Hepatocyte (in vitro differentiated cells): ENCODE measurements at places on chromosomes 12 and 14. TPM values are rescaled to one million over a fixed set of nuclear protein-coding genes. Genes with fewer than 3 reads are reported as not detected.

- H3K27me3 ChIP-seq, result no peaks in the 10 kb centered on the region
- no peak overlapping the region for H3K4me3 ChIP-seq
- DNase-seq, result peak; percentile 81
- peaks cover 13% of the 10 kb centered on the region for H3K4me1 ChIP-seq
Observed at GRCh38 chr12:64083285-64084210, 138.5 kb downstream of the KICS2 start.

GRCh38 chr14:104134061-104134965, 4.1 kb upstream of the KIF26A start:
- peaks cover 32% of the 10 kb centered on the region for H3K4me1 ChIP-seq
- no peak overlapping the region for H3K4me3 ChIP-seq
- no peak for DNase-seq
- H3K36me3 ChIP-seq, result no peaks in the 10 kb centered on the region
- peaks cover 40% of the 10 kb centered on the region for H3K27me3 ChIP-seq
- H3K27ac ChIP-seq, result no peak overlapping the region

- no peak for DNase-seq
- no peaks in the 10 kb centered on the region for H3K36me3 ChIP-seq
- no peak overlapping the region for H3K27ac ChIP-seq
- H3K4me3 ChIP-seq, result no peak overlapping the region
Observed at GRCh38 chr14:89201645-89202044, 215.4 kb downstream of the FOXN3 start.

DNA sequence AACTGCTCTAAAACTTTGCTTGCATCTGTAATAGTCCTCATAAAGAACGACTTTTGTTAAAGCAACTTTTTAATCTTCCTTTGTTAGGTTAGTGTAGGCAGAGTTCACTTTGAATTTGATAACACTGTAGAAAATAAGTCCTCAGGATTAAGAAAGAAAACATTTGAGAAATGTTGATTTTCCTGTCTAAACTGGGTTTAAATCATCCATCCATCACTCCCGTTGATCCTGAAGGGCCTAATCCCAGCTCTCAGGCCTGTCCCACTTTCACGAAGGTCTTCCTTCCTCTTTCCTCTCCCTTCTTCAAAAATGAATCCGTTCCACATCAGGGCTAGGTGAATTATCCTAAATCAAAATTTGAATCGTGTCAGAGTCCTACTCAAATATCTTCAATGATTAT, 36.9 kb downstream of the SLC2A14 start:
- H3K4me3 ChIP-seq, result no peak overlapping the region
- H3K4me1 ChIP-seq, result no peaks in the 10 kb centered on the region
- no peaks in the 10 kb centered on the region for H3K27me3 ChIP-seq
- no peaks in the 10 kb centered on the region for H3K36me3 ChIP-seq
- DNase-seq, result no peak

DNA sequence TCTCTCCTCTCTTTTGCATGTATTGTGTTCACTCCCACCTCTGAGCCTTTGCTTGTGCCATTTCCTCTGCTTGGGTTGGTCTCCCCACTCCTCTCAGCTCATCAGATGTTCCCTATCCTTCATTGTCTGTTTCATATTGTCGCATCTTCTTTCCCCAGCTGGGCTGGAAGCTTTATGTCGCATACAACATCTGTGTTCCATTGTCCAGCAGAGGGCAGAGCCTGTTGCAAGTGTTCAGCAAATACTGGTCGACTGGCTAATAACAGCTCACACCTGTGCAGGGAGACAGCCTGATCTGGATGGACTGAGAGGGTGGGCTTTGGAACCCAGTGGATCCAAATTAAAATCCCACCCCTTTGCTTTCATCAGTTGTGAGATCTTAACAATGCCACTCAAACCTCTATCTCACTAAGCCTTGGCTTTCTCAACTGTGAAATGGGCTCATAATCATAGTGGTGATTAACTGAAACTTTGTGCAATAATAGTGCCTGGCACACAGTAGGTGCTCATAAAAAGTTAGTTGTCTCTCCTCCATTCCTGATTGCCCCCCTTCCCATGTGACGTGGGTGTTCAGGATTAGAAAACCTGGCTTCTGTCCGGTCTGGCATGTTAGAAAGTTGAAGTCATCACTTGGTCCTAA, 75.8 kb downstream of the RIN3 start:
- DNase-seq, result peak; percentile 34
- H3K27me3 ChIP-seq, result no peaks in the 10 kb centered on the region
- H3K4me1 ChIP-seq, result peaks cover 7% of the 10 kb centered on the region
- H3K4me3 ChIP-seq, result no peak overlapping the region
- H3K27ac ChIP-seq, result no peak overlapping the region

GRCh38 chr14:29752221-29752923, 175.3 kb downstream of the PRKD1 start:
- H3K27ac ChIP-seq, result no peak overlapping the region
- DNase-seq, result no peak
- H3K36me3 ChIP-seq, result no peaks in the 10 kb centered on the region
- no peaks in the 10 kb centered on the region for H3K4me1 ChIP-seq

- H3K36me3 ChIP-seq, result no peaks in the 10 kb centered on the region
- no peak overlapping the region for H3K4me3 ChIP-seq
- DNase-seq, result no peak
- H3K27me3 ChIP-seq, result no peaks in the 10 kb centered on the region
Observed at GRCh38 chr14:24956104-24956503, 93.8 kb downstream of the STXBP6 start.

- no peaks in the 10 kb centered on the region for H3K4me1 ChIP-seq
- no peak overlapping the region for H3K27ac ChIP-seq
- no peaks in the 10 kb centered on the region for H3K36me3 ChIP-seq
- no peak for DNase-seq
Observed at GRCh38 chr14:66239589-66239988, 246.6 kb upstream of the CCDC196 start.

GRCh38 chr14:21073921-21074320, 3.8 kb downstream of the ARHGEF40 start:
- no peaks in the 10 kb centered on the region for H3K36me3 ChIP-seq
- no peak for DNase-seq
- no peaks in the 10 kb centered on the region for H3K27me3 ChIP-seq

DNA sequence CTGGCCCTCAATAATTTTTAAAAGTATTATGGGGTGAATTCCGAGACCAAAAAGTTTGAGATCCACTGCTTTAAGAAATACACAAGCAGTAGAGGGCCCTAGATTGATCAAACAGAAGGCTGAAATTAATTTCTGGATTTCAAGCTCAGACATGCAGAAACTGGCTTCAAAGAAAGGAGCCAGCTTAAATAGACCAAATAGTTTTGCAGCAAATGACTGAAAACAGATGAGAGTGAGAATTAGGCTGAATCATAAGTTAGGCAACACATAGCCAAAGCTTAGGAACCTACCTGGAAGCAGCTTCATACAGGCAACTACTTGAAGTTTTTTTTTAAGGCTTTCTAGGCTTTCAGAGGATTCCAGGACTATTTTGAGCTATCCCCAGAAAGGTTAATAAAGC, 12.4 kb downstream of the ATF7 start:
- H3K4me1 ChIP-seq, result no peaks in the 10 kb centered on the region
- no peak overlapping the region for H3K4me3 ChIP-seq
- H3K27ac ChIP-seq, result no peak overlapping the region
- no peaks in the 10 kb centered on the region for H3K36me3 ChIP-seq

DNA sequence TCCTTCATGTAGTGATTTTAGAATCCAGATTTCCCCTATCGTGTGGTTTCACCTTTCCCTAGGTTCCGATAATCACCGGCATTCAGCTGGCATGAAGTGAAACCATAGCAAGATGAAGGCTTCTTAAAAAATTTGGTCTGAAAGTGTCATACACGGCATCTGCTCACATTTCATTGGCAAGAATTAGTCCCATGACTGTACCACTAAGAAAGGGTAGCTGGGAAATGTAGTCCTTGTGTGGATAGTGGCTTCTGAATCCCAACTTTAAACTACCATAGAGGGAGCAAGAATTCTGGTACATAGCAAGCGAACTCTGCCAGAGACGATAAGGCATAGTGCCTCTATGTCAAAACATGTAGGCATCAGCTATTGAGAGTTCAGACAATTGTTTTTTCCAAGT, 360.1 kb upstream of the TBX3 start:
- no peaks in the 10 kb centered on the region for H3K27me3 ChIP-seq
- H3K27ac ChIP-seq, result no peak overlapping the region

- H3K4me1 ChIP-seq, result peaks cover 20% of the 10 kb centered on the region
- DNase-seq, result no peak
- no peak overlapping the region for H3K27ac ChIP-seq
- no peaks in the 10 kb centered on the region for H3K27me3 ChIP-seq
Observed at GRCh38 chr12:89211456-89211855, 140.8 kb downstream of the DUSP6 start.

DNA sequence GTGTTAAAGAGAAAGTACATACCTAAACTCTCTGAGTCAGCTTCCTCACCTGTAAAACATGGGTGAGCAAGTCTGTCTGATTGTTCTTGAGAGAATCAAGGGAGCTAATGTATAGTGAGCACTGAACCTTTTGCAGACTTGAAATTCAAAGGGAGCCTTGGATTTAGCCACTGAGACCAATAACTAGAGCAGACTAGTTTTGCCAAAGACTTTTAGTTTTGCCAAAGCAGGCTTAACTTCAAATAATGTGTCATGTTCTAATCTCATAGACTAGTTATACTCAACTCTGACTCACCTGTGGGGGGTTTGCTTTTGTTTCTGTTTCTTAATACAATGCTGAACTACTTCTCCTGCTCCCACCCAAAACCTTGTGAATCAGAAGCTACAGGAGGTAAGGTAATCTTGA, 123.7 kb downstream of the SLC25A21 start:
- DNase-seq, result no peak
- no peaks in the 10 kb centered on the region for H3K36me3 ChIP-seq
- H3K27me3 ChIP-seq, result no peaks in the 10 kb centered on the region
- no peak overlapping the region for H3K4me3 ChIP-seq

DNA sequence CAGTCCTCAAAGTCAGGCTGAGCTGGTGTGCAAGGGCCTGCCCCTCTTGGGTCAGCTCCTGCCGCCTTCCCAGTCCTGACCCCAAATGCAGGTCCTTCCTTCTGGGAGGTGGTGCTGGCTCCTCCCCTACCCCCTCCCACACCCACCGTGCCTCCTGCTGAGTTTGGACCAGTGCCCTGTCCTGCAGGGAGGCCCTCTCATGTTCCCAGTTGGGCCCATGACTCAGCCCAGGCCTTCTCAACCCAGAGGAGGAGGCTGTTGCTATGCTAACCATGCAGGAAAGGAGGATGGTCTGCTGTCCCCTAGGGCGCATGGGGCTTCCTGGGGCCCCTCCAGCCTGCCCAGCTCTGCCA, 4.4 kb downstream of the ZBTB42 start:
- DNase-seq, result no peak
- peaks cover 11% of the 10 kb centered on the region for H3K4me1 ChIP-seq
- H3K4me3 ChIP-seq, result no peak overlapping the region
- no peaks in the 10 kb centered on the region for H3K36me3 ChIP-seq

DNA sequence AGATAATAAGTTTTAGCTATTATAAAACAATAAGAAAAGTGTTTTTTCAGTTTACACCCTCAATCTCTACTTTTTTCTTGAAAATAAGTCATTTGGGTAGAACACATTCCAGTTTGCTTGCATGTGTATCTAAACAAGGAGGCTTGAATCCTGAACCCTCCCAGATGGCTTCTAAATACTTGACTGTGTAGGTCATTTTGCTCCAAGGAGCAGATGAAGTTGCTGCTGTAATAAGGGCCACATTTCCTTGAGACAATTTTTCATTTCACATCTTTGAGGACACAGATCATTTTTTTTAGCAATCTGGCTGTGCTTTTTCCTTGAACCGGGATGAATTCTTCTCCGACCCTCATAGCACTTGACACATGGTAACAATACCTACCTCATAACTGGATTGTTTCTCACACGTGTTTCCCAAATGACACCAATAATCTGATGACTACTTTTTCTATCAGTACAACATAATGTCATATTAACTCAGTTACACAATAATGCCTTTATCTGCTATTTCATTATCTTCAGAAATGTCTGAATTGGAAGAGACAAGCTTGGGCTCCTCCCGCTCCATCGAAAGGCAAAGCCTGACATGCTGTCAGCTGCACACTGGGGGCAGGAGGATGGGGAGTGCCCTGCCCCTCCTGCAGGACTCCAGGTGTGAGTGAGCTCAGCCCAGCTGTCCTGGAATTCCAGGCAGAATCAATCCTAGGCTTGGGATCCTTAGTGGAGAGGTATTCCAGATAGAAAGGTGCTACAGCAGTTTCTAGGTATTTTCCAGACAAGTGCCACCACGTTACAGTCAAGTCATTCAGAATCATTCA, 30.9 kb downstream of the GPHB5 start:
- H3K4me1 ChIP-seq, result no peaks in the 10 kb centered on the region
- H3K27ac ChIP-seq, result no peak overlapping the region
- no peak for DNase-seq
- H3K4me3 ChIP-seq, result no peak overlapping the region

GRCh38 chr12:16330560-16330959, 16.9 kb upstream of the MGST1 start:
- no peak overlapping the region for H3K27ac ChIP-seq
- DNase-seq, result no peak
- H3K4me1 ChIP-seq, result peaks cover 3% of the 10 kb centered on the region

DNA sequence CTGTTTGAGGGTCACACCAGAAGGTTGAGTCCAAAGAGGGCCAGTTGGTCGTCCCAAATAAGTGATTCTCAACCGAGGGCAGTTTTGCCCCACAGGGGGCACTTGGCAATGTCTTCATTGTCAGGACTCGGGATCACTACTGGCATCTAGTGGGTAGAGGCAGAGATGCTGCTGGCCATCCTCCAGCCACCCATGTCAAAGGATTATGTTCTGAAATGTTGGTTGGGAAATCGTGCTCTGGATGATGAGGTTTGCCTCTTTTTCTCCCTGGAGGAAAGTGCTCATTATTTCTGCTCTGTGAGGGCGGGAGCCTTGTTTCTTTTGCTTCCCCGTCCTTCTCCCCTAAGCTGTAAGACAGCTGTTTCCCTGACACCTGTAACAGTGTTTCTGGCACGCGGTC, 3.6 kb downstream of the ZNF839 start:
- H3K27me3 ChIP-seq, result no peaks in the 10 kb centered on the region
- H3K4me1 ChIP-seq, result peaks cover 15% of the 10 kb centered on the region
- no peaks in the 10 kb centered on the region for H3K36me3 ChIP-seq
- peak overlapping the region; percentile 95 for H3K27ac ChIP-seq
- DNase-seq, result peak; percentile 75

- no peaks in the 10 kb centered on the region for H3K36me3 ChIP-seq
- H3K4me1 ChIP-seq, result no peaks in the 10 kb centered on the region
- no peak overlapping the region for H3K27ac ChIP-seq
- no peaks in the 10 kb centered on the region for H3K27me3 ChIP-seq
- H3K4me3 ChIP-seq, result no peak overlapping the region
- DNase-seq, result no peak
Observed at GRCh38 chr14:67031920-67032774, 157.1 kb upstream of the GARIN2 start.

- H3K4me1 ChIP-seq, result no peaks in the 10 kb centered on the region
- no peak overlapping the region for H3K4me3 ChIP-seq
- no peaks in the 10 kb centered on the region for H3K27me3 ChIP-seq
- DNase-seq, result no peak
- H3K27ac ChIP-seq, result peak overlapping the region; percentile 8
Observed at GRCh38 chr12:92445253-92446082, 257.3 kb upstream of the PLEKHG7 start.

BCL11B gene
- total RNA-seq, result 1.8 and 3.2 TPM in 2 replicates

LPAR5 gene
- 0.60 and 1.0 TPM in 2 replicates for total RNA-seq

TAS2R19 gene
- total RNA-seq, result 4.4 and 7.4 TPM in 2 replicates

CIROP gene
- total RNA-seq, result not detected in 2 replicates

CCDC88C gene
- 4.7 and 11.3 TPM in 2 replicates for total RNA-seq

GAPDH gene
- total RNA-seq, result 1,719 and 1,827 TPM in 2 replicates

SFSWAP gene
- total RNA-seq, result 15.9 and 25.1 TPM in 2 replicates

TCTN2 gene
- 4.4 and 4.7 TPM in 2 replicates for total RNA-seq

NYNRIN gene
- 41.7 and 56.5 TPM in 2 replicates for total RNA-seq

KRT76 gene
- not detected in 2 replicates for total RNA-seq

KCNMB4 gene
- 4.6 and 9.2 TPM in 2 replicates for total RNA-seq

LALBA gene
- not detected in 2 replicates for total RNA-seq

ADAM20 gene
- total RNA-seq, result 0.08 and 0.30 TPM in 2 replicates

CPM gene
- 26.8 and 30.7 TPM in 2 replicates for total RNA-seq
